ENCODE measurements at places on chromosomes 4 and X.

DNA sequence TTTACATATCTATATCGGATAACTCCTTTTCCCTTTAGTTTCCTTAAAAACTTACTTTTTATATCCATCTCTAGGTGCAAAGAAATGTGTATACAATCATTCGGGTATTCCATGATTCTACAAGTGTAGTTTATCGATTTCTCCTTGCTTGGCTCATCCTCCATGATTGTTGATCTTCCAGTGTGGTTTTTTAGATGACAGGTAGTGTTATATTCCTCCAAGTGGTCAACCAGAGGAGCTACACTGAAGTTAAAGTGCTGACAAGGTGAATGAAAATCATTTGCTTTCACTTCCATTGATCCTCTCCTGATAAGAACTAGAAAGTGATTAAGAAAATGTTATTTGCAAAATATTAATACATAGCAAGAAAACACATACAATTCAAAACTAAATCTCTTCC, 38.5 kb downstream of the TMEM156 start:
- no peak for DNase-seq

DNA sequence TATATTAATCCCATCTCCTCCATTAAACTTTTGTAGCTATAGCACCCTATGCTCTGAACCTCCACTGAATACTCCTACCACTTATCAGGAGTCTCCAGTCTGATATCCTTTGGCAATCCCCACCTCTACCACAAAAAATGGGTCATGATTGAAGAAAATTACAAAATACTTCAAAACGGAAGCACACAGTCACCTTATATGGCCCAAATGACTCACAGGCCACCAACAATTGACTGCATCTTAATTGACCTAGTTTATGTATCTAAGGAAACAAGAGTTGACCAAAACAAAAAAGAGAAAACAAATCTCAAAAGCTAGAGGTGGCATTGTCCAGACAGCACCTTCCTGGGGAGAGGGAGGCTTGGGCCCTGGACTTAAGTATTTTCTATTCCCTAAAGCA, 120.0 kb upstream of the DIAPH2 start:
- no peak for DNase-seq

- DNase-seq, result peak; percentile 2
Measured at GRCh38 chrX:56733459-56734046, 4.5 kb downstream of the NBDY start.

- no peak for DNase-seq
Measured at GRCh38 chrX:131907488-131908314, 115.4 kb upstream of the STK26 start.

GRCh38 chrX:57952320-57952678, 42.0 kb upstream of the ZXDA start:
- no peak for DNase-seq

GRCh38 chrX:31236231-31236630, 164.4 kb upstream of the FTHL17 start:
- no peak for DNase-seq

- no peak for DNase-seq
Measured at GRCh38 chrX:15721911-15722310, 16.2 kb upstream of the CA5B start.

DNA sequence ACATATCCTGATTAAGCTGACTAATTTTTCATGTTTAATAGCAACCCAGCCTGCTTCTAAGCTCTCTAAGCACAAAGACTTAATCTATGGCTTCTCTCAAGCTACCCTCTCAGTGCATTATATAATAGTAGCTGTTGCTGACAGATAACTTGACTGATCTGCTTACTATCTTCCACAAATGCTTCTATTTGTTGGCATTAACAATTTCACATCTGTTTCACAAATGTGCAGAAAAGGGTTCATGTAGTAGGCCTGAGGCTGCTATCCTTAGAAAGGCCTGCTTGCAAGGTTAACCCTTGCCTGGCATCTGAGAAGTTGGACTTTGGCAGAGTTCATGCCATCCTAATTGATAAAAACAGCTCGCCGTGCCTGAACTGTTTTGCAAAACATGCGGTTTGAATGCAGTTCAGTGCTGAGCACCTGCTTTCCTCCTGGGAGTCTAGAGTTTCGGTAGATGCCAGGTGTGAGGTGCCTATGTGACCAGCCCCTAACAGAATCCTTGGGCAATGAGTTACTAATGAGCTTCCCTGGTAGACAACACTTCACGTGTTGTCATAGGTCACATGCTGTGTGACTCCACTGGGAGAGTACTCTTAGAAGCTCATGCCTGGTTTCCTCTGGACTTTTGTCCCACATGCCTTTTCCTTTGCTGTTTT, 68.4 kb downstream of the NSG1 start:
- DNase-seq, result no peak

DNA sequence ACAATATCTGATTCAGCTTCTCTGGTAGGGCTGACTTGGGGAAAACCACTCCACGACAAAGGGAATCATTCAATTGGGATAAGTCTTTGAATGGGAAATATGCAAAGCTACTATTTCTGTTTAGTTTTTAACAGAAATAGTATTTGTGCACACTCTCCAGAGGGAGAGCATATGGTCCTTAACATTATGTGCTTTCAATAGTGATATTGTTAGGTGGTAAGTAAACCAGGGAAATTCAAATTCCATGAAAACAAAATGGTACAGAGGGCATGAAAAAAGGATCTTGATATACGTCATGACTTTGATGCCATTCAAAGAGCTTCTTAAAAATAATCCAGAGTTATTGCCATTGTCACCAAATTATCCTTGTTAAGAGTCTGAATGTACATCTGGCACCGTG, 47.1 kb upstream of the CITED1 start:
- DNase-seq, result no peak

GRCh38 chr4:137532869-137533236, 559 bp upstream of the PCDH18 start:
- no peak for DNase-seq

GRCh38 chr4:3644849-3645627, 112.8 kb upstream of the LRPAP1 start:
- DNase-seq, result no peak

GRCh38 chr4:125483278-125483677, 168.5 kb downstream of the FAT4 start:
- DNase-seq, result no peak

DNA sequence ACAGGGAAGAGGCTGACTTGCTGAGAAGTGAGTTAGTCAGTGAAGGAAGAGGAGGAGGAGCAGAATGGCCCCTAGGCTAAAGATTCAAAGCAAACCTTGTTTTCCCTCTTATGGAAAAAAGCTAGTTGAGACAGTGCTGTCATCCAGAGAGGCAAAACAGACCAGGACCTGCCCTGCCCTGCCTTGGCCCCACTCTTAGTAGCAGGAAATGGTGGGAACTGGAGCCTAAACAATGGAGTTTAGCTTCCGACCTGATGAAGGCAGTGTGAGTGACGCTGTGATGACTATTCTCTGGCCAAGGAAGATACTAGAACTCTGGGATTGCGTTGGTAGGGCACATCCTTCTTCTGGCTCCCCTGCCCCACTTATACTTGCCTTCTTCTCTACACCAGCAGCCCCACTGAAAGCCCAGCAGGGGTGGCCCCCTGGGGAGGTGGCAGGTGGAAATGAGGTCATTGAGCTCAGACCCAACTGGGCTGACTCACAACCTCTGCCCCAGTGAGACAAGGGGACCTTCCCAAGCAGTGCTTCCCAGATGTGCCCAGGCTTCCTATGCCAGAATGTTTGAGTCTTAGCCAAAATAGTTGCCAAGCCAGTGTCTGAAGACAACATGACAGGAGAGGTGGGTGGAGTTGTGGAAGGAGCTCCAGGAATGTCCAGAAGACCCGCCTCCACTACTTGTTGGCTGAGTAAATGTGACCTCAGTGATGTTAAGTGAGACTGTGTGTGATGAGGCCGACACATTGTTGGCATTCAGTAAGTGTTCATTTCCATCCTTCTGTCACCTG, 38.8 kb downstream of the MSN start:
- no peak for DNase-seq

DNA sequence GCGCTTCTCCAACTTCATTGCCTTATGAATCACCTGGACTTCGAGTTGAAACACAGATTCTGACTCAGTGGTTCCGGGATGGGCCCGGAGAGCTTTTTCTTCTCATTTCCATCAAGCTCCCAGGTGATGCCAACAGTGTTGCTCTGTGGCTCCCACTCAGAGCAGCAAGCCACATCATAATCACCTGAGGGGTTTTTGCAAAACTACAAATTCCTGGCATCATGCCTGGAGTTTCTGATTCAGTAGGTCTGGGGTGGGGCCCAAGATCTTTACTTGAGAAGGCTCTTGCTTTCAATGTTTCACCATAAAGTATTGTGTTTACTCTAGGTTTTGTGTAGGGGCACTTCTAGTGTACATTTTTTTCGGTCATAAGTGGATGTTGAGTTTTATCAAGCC, 7.0 kb downstream of the MTM1 start:
- DNase-seq, result peak; percentile 13

GRCh38 chr4:2865196-2865780, 21.6 kb downstream of the ADD1 start:
- no peak for DNase-seq

GRCh38 chr4:164890691-164891090, 13.7 kb downstream of the APELA start:
- DNase-seq, result no peak

DNA sequence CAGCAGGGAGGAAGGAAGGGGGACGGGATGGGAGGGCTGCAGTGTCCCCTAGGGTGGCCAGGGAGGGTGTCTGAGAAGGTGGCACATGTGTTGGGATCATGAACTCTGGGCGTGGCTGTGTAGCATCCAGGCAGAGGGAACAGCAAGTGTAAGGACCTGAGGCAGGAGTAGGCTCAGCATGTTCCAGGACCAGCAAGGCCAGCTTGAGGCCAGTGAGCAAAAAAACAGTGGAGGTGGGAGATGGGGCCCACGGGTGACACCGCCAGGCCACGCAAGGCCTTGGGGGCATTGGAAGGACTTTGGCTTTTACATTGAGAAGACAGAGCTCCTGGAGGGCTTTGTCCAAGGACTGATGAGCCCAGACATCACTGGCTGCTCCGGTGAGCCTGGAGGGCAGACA, 16.5 kb upstream of the WFS1 start:
- no peak for DNase-seq

DNA sequence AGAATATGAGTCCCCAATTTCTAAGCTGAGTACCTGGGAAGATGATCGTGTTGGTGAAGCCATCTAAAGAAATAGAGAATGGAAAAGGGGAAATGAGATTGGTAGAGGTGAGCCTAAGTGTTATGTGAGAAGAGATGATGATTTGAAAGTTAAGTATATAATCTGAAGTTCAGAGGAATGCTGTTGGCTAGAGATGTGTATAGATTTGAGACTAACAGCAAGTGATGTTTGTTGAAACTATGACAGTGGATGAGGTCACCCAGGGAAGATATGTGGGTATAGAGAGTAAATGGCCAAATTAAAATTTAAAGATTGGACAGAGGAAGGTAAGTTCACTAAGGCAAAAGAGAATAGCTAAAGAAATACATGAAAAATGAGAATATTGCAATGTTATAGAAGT, 324.2 kb downstream of the MAPK10 start:
- DNase-seq, result no peak

DNA sequence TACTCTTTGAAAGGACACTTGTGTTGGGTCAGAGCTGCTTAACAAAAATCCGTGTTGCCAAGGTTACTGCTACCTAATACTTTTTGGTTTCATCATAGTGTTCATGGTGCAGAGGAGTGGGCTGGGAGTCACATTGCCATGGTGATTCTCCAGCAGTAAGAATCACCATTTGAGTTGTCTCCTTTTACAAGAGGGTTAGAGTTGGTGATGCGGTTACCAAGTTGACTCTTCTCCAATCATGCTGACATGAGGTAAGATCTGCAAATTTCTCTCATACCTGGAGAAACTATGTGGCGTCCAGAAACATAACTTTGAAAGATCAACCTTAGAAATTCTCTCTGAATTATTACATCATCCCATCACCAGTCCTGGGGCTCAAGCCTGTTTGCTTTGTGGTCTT, 242.9 kb upstream of the CNKSR2 start:
- DNase-seq, result no peak

DNA sequence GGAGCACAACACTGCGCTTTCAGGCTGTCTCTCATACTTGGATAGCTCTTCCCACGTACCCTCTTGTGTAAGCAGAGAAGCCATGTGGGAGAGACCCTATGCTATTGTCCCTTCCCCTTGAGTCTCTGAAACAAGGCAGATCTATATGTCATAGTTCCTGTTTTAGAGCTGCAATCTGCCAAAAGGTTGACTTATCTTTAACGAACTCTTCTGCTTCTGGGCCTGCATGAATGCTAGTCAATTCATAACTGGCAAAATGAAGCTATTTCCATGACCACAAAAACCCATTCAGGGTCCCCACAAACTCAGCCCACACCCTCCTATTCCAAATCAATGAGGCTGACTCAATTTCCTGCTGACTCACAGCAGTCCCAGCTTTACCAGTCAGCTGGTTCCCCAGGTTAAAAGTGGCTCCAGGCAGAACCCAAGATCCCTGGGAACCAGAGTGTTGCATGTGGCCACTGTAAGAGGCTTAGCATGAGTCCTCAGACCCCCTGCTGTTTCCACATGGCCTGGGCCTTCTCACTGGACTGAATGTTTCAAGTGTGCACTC, 25.3 kb upstream of the SOD3 start:
- DNase-seq, result no peak

- DNase-seq, result no peak
Measured at GRCh38 chr4:35986537-35986936, 257.8 kb downstream of the ARAP2 start.

GRCh38 chr4:143555676-143556075, 42.2 kb downstream of the SMARCA5 start:
- DNase-seq, result no peak

DNA sequence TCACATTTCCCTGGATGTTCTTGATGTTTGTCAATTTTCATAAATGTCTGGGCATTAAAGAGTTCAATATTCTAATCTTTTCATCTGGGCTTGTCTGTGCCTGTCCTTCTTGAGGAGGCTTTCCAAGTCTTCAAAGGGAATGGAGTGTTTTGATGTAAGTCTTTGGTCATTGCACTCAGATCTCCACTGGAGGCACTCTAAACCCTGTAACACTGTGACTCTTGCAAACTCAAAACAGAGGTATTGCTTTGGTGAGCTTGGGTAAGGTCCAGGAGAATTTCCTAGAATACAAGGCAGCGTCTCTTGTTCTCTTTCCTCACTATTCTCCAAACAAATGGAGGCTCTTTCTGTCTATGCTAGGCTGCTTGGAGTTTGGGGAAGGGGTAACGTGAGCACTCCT, 1118.1 kb upstream of the PABPC4L start:
- no peak for DNase-seq

- no peak for DNase-seq
Measured at GRCh38 chr4:24164054-24164693, 274.3 kb upstream of the PPARGC1A start.

DNA sequence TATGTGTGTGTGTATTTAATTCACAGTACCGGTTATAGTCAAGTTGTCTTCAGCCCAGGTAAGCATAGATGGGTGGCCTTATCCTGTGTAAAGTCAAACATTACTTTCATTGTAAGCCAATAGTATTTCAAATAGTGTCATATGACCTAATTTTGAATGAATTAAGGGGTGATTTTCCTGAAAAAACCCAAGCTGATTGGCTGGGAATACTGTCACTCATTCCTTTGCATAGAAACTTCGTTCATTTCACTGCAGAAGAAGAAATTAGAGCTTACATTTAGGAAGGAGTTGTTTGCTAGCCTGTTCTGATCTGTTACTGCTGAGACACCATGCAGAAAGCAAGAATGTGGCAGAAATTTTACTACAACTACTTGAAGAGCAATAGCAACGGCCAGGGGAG, 45.4 kb downstream of the SMARCAD1 start:
- no peak for DNase-seq

- DNase-seq, result no peak
Measured at GRCh38 chr4:82704156-82704555, 94.4 kb downstream of the SCD5 start.

All from activated effector memory CD4-positive, alpha-beta T cell treated with Interleukin-2 at 50 U/mL for 16 hours (primary cell).